ENCODE measurements at places on chromosomes 2 and 18.

DNA sequence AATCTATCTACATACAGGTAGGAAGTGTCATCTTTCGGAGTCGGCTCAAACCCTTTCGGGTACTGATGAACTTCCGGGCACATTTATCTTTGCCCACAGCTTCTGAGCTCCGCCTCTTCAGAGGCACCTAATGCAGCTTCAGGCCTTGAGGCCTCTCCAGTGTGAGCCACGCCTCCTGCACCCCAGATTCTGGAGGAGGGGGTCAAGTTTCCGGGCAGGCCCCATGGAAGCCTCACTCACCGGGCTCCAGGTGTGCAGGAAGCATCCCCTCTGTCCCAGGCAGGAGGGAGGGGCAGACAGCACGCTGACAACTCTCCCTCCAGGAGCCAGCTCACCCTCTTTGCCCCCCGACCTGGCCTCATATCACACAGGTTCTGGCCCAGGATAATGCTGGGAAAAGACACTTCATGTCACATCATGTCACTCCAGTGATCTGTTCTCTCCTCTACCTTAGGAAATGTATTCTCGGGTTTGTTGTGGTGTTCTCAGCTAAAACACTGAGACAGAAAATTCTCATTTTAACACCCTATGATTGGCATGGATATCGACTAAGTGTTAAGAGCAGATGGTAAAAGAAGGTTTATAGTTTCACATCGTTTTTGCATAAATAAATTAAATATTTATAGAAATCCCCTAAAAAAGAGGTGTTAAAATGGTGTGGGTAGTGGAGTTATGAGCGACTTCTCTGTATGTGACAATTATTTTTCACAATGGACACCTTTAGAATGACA, 46.2 kb upstream of the COPS8 start:
- no peak for DNase-seq

- no peak for DNase-seq
Measured at GRCh38 chr2:236565212-236565611, 4.4 kb upstream of the ACKR3 start.

DNA sequence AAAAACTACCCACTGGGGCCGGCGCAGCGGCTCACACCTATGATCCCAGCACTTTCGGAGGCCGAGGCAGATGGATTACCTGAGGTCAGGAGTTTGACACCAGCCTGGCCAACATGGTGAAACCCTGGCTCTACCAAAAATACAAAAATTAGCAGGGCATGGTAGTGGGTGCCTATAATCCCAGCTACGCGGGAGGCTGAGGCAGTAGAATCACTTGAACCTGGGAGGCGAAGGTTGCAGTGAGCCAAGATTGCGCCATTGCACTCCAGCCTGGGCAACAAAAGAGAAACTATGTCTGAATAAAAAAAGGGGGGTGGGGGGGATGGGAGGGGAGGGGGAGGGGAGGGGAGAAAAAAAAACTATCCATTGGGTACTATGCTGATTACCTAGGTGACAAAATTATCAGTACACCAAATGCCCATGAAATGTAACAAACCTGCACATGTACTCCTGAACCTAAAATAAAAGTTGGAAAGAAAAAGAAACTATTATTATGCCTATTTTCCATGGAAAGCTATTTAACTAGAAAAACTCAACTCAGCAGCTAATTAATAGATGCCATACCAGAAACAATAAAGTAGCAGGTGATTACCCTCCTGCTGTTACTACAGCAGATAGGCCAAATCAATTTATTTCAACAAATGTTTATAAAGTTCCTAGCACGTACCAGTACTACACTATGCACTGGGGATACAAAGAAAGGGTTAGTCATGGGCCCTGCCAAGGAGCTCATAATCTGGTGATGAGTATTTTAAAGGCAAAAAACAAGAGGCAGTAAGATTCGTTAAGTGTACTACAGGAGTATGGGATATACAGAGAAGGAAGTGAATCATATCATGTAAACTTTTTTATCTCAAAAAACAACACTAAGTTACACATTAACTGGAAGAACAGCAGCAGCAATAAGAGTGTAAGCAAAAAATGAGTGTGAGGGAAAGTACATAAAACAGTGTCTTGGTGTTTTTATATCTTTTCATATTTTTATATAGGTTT, 112.8 kb upstream of the SLC39A10 start:
- no peak for DNase-seq

DNA sequence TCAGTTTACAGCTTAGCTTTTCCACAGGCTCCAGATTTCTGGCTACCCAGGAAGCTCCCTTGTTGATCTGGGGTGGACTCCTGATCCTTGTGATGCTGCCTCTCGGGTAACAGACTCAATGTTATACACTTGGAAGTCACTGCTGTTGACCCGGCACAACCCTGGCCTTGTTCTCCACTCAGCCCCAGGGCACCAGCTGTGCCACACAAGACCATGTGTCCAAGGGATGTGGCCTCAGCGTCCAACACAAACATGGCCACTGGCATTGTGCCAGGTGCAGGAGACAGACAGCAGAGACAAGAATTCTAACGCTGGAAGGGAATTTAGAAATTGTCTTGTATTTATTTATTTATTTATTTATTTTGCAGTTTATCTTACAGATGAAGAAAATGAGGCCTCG, 39.0 kb upstream of the PPP4R1 start:
- DNase-seq: no peak

DNA sequence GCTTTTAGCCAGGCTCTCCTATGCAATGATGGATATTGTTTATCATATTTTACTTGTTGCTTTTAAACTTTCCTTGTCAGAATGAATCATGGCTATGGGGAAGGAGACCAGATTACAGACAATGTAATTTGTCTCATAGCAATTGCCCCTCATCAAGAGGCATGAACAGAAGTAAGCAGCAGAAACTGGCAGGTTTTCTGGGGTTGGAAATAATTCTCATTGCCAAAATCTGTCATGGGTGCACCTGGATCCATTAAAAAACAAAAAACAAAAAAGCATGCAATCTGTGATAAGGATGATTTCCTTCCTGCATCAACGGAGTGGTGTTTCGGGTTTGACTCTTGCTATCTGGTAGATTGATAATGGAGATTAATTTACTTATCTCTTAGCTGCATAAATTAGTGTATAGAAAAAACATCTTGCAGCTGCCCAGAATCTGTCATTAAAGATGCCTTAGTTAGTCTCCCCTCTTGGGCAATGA, 419.6 kb downstream of the SOX11 start:
- DNase-seq: no peak

DNA sequence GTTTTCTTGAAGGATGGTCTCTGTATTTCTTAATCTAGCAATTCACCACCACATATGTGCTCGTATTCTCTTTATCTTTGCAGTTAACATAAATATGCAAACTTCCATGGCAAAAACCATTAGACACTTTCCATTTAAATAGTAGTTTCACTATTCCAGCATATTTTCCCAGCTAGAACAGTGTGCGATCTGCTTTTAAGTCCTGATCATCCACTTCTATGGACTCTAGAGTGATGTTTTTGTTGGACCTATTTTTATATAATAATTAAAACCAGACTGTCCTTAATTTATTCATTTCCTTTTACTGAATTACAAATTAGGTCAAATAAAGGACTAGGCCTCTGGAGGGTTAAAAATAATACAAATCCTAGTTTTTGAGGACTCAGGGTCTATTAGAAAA, 418.4 kb upstream of the TRIB2 start:
- DNase-seq: no peak

DNA sequence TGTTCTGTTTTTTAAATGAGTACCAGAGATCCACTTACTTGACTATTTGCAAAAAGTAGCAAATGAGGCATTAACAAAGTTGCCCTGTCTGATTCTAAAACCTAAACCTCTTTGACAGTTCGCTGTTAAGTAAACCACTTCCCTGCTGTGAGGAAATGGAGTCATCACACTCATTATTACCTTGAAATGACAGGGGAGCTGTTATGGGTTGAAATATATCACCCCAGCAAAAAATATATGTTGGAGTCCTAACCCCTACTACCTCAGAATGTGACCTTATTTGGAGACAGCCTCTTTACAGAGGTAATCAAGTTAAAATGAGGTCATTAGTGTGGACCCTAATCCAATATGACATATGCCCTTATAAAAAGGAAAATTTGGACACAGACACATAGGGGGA, 36.1 kb downstream of the DHRS9 start:
- no peak for DNase-seq
